ENCODE measurements at places on chromosomes 16 and 17.

DNA sequence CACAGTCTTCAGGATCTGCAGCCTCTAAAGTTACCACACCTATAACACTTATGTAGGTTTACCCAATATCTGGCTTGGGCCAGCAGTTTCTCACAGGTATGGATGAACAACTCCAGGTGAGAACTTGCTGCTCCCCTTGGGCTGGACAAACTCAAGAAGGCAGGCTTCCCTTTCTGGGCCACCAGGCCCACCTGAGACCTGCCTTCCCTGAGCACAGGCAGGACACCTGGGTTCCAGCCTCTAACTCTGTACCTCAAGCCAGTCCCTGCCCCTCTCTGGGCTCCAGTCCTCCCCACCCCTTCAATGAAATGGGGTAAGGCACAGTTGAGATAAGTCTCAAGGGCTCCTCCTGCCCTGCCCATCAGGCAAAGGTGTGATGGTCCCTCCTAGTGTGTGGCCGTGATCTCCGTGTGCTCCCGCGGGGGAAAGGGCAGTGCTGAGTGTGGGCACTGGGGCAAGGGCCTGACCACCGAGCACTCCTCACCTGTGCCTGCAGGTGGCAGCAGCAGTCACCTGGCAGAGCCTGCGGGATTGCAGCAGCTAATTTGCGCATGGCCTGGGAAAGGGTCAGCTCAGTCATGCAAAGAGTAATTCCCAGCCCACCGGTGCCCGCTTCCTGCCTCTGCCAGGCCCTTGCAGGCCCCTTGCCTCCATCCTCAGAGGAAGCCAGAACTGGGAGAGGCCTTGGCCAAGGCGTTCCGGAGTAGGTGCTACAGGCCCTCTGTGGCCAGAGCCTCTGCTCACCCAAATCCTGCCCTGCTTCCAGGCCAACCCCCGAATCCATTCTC is 28.2 kb upstream of the ADGRG1 start:
- DNase-seq = peak; percentile 12

DNA sequence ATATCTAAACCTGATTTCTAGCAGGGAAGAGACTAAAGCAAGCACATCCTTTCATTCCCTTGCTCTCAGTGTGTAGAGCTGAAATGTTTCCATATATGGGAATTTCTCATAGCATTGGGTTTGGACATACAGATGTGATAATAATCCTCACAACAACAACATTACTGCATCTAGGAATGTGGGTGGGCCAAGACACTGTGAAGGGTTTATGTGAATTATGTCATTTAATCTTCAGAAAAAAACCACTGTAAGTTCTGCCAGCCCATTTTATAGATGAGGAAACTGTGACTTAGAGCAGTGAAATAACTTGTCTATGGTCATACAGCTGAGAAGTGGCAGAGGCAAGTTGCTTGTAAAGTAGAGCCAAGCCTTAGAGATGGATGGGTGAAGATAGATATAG is 5.2 kb downstream of the OMG start:
- no peak for DNase-seq

DNA sequence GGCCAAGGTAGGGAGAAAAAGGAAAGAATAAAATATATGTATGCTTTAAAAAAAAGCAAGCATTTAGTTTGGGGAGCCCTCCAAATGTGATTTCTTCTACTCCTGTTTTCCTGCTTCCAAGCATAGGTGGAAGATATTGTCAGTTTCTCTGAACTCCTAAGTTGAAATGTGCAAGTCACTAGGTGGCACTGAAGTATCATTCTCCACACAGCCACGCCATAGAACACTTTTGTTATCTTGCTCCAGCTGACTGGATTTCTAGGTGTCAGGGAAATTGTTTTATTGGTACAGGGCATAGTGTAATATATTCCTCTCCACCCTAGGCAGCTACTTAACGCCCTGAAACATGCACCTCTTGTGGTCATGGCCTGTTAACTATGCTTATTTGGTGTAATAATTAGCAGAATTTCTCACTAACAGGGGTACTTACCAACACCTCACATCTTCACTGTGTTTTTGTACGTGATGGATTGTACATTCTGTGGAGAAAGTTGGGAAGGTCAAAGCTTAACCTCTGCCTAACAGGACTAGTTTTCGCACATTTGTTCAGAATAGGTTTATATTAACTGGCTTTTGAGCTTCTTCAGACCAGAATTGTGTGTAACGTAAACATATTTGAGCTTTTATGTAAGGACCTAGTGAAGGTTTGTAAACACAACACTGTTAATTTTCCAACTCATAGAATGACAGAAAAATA is 69.3 kb downstream of the FTO start:
- no peak for DNase-seq

- no peak for DNase-seq
Measured at GRCh38 chr16:66881014-66881417, 701 bp downstream of the PDP2 start.

DNA sequence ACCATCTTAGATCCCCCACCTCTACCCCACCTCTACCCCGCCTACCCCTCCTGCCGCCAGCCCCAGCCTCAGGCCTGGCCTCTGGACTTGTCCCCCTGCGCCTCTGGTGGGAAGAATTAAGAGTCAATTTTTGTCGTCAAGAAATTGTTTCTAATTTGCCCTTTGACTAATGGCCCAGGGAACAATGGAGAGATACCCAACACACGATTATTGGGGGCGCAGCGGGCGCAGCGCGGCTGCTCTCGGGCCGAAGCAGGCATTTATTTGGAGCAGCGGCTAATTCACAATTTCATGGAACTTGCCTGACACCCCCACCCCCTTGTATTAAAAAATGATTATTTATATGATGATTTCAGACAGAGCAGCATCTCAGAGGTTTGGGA is 4.4 kb upstream of the BAHCC1 start:
- DNase-seq = no peak

- no peak for DNase-seq
Measured at GRCh38 chr16:30569746-30570635, 1.5 kb downstream of the ZNF688 start.

- DNase-seq = no peak
Measured at GRCh38 chr17:14446825-14447224, 145.9 kb downstream of the HS3ST3B1 start.

DNA sequence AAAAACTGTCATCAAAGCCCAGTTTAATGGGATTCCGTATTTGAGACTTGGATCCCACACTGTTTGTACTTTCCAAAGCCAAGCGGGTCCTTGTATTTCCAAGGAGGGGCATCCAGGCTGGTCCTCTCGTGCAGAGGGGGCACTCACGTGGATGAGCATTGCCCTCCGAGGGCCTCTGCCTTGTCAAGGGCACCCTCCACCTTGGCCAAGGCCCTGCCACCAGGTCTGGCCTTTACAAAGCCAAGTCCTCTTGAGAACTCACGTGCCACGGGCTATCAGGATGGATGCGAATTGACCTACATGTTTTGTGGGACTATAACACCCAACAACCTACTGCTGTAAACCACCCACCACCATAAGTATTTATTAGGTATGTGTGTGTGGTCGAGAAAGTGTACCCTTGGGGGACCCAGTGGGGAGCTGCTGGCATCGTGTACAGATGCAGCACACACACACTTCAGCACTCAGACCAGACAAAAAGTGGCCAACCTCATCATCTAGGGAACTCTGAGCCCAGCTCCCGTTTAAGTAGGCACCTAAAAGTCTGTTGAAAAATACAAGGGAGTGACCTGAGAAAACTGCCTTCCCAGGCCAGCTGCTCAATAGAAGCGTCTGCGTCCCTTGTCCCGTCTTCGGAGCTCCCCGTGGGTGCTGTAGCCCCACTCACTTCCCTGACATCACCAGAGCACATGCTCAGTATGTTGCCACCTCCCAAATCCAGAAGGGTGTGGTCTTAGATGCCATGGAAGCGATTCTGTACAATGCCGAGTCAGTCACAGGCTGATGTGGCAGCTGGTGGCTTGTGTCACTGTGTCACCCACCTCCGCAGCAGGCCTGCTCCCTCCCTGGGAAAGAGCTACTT is 12.9 kb downstream of the MAP1LC3B start:
- no peak for DNase-seq

DNA sequence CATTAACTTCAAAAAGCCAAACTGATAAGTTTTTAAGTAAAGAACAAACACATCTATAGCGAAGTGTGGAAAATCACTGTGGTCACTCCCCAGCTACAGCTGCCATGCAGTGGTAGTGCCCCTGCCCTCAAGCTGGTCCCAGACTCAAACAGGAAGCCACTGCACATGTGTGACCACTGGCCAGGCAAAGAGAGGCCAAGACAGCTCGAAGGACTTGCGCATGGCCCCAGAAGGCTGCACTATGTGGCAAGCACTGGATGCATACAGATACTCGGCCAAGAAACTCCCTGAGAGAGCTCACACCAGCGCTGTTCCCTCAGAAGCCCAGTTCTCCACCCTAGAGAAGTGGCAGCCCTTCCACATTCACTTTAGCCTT is 82.4 kb downstream of the ANKRD11 start:
- DNase-seq = no peak

GRCh38 chr16:48373258-48374029 is 11.8 kb downstream of the SIAH1 start:
- no peak for DNase-seq

- DNase-seq = no peak
Measured at GRCh38 chr16:52256310-52257078, 290.4 kb downstream of the TOX3 start.

- DNase-seq = no peak
Measured at GRCh38 chr17:5631958-5632590, 47.8 kb upstream of the NLRP1 start.

- DNase-seq = no peak
Measured at GRCh38 chr17:69044371-69044770, 16.4 kb downstream of the ABCA9 start.

DNA sequence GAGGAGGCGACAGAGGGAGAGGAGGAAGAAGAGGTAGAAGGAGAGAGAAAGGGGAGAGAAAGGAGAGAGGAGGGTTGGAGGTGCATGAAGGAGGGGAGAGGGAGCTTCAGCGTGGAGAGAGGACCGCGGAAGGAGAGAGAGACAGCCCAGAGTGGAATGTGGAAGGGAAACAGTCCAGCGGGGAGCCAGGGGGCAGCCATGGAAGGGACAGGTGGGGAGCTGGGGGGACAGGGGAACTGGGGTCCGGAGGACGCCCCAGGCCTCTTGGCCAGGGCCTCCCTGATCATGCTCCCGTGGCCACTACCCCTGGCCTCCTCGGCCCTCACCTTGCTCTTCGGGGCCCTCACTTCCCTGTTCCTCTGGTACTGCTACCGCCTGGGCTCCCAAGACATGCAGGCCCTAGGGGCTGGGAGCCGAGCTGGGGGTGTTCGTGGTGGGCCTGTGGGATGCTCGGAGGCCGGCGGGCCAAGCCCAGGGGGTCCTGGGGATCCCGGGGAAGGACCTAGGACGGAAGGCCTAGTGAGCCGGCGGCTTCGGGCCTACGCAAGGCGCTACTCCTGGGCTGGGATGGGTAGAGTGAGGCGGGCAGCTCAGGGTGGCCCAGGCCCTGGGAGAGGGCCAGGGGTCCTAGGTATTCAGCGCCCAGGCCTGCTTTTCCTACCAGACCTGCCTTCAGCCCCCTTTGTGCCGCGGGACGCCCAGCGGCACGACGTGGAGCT is 759 bp downstream of the ASPHD1 start:
- DNase-seq = no peak

DNA sequence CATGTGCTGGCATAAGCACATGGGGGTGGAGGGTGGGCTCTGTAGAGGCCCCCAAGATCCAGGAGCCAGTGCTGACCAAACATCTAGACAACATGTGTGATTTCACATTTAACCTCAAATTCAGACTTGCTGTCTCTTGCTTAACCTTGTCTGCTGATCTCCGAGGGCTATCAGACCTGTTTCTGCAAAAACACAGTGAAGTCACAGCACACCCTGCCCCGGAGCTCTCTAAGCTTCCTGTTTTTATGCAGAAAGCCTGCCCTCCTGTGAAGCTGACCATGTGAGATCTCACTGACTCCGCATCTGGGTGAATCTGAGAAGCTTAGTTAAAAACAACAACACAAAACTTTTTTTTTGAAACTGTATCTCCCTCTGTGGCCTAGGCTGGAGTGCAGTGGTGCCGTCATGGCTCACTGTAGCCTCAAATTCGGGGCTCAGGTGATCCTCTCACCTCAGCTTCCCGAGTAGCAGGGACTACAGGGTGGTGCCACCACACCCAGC is 6.6 kb upstream of the DPEP2 start:
- DNase-seq = no peak

DNA sequence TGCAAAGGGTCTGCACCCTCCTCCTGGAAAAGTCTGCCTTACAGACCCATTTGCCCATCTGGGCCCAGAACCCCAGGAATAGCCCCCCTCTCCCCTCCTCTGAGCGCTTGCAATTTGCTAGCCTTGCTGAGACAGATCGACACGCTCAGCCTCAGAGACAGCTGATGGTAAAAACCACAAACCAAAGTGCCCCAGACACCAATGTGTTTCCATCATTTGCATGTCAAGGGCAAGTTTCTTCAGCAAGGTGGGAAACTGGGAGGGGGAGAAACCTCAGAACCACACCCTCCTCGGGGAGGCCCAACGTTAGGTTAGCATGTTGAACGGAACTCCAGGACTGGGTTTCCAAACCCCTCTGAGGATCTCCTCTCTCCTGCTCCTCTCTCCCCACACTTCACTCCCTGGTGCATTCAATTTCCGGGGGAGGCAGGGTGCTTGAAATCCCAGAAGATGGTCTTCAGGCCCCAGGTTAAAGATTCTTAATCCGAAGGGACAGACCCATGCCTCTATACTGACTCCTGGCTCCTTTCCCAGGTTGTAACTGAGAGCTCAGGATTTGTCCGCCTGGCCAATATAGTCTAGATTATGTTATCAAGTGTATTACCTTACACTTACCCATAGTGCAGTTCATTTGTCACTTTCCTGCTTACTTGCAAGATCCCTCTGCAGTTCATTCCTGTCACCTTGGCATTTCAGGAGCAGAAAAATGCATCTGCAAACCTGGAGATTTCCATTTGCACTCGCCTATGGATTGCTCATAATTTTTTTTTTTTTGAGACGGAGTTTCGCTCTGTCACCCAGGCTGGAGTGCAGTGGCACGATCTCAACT is 1.3 kb upstream of the CUEDC1 start:
- DNase-seq = peak; percentile 41

- DNase-seq = no peak
Measured at GRCh38 chr16:26525856-26526255, 540.9 kb upstream of the C16orf82 start.

- DNase-seq = peak; percentile 49
Measured at GRCh38 chr16:83956336-83957289, 3.6 kb downstream of the OSGIN1 start.
